HFFc6 (cell line): ENCODE measurements at places on chromosomes 3 and 15. TPM values are rescaled to one million over a fixed set of nuclear protein-coding genes. Genes with fewer than 3 reads are reported as not detected.

DNA sequence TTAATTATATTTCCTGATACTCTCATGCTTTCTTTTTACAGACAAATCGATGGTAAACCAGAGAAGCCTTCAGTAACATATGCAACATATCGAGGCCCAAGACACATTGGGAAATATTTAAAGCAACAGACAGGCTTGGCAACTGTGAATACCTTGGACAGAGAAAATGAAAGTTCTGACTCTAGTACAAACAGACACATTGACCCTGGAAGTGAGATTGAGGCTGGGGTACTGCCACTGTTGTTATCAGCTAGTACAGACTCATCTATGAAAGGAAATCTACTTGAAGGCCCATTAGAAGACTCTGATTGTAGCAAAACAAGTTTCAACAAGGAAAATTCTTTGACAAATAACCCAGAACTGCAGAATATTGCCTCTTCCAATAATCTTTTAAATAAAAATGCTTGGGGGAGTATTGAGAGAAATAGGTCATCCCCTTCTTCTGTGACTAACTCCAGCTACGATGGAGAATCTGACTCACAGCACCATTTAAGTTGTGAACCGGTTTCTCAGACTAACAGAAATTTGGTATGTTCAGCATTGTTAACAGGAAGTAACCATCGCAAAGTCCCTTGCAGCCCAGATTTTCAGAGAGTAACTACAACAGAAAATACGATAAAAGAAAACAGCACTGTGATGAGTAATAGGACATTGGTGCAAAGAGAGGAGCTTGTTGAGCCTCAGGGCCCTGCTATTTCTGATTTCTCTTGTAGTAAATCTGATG, 50.2 kb downstream of the CRYBG3 start:
- peak overlapping the region; percentile 71 for H3K4me3 ChIP-seq
- peaks cover 15% of the 10 kb centered on the region; the same call in 1 of the 2 replicates for H3K36me3 ChIP-seq
- no peaks in the 10 kb centered on the region for H3K27me3 ChIP-seq

DNA sequence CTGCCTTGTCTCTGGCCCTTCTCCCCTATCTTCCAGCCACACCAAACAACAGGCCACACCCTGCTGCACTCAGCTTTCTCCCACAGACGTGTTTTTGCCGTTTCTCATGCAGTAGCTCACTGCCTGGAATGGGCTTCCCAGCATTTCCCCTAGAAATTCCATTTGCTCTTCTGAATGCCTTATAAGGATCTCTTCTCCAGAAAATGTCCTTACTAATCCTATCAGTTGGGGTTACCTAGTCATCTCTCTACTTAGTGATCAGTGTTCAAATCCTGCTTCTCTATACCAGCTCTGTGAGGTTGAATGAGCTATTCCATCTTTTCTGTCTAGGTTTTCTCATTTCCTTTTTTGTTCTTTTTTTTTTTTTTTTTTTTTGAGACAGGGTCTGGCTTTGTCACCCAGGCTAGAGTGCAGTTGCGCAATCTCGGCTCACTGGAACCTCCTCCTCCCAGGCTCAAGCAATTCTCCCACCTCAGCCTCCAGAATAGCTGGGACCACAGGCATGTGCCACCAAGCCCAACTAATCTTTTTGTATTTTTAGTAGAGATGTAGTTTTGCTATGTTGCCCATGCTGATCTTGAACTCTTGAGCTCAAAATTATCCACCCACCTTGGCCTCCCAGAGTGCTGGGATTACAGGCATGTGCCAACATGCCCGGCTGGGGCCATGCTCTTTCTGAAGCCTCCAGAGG, 98.2 kb upstream of the CHD2 start:
- H3K27me3 ChIP-seq, result peaks cover 2% of the 10 kb centered on the region
- peaks cover 53% of the 10 kb centered on the region for H3K4me1 ChIP-seq
- H3K36me3 ChIP-seq, result peaks cover 8% of the 10 kb centered on the region; the same call in 1 of the 2 replicates
- peak overlapping the region; percentile 98 for H3K27ac ChIP-seq
- H3K4me3 ChIP-seq, result peak overlapping the region; percentile 73
- peak; percentile 95 for DNase-seq

DNA sequence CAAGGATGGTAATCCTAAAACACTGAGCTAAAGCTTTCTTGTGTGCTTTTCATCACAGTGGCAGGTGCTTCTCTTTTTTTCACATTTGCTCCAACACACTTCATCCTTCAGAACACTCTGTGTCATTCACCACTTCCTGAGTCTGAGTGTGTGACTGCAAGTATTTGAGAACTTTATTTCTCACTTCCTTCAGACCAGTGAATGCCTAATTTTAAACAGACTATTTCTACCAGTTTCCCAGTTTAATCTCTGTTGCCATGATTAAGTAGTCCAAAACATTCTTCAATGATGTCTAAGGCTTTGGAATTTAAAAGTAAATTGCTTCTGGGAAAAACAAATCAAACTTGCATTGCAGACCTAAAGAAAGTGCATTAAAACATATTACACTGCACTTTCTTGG, 541.2 kb downstream of the RBMS3 start:
- H3K27ac ChIP-seq, result peak overlapping the region; percentile 72
- no peak overlapping the region for H3K4me3 ChIP-seq
- DNase-seq, result peak; percentile 78
- H3K36me3 ChIP-seq, result peaks cover 4% of the 10 kb centered on the region; the same call in 1 of the 2 replicates
- H3K27me3 ChIP-seq, result no peaks in the 10 kb centered on the region
- peaks cover 27% of the 10 kb centered on the region for H3K4me1 ChIP-seq

- H3K27ac ChIP-seq, result peak overlapping the region; percentile 98
- H3K36me3 ChIP-seq, result peaks cover 35% of the 10 kb centered on the region
- peak overlapping the region; percentile 90 for H3K4me3 ChIP-seq
- no peaks in the 10 kb centered on the region for H3K27me3 ChIP-seq
Observed at GRCh38 chr3:100402256-100402655, 917 bp downstream of the LNP1 start.

- peaks cover 7% of the 10 kb centered on the region for H3K4me1 ChIP-seq
- H3K36me3 ChIP-seq, result peaks cover 45% of the 10 kb centered on the region
- H3K27me3 ChIP-seq, result no peaks in the 10 kb centered on the region
- no peak overlapping the region for H3K4me3 ChIP-seq
Observed at GRCh38 chr3:113658107-113658506, 38.3 kb downstream of the USF3 start.

GRCh38 chr3:69776920-69777581, 37.8 kb downstream of the MITF start:
- peaks cover 2% of the 10 kb centered on the region for H3K27me3 ChIP-seq
- peaks cover 79% of the 10 kb centered on the region for H3K4me1 ChIP-seq
- H3K27ac ChIP-seq, result peak overlapping the region; percentile 17; the same call in 1 of the 2 replicates
- peak overlapping the region; percentile 4; the same call in 1 of the 2 replicates for H3K4me3 ChIP-seq

- H3K27ac ChIP-seq, result peak overlapping the region; percentile 72
- peaks cover 47% of the 10 kb centered on the region for H3K4me1 ChIP-seq
- peak; percentile 64 for DNase-seq
- H3K36me3 ChIP-seq, result peaks cover 43% of the 10 kb centered on the region
- H3K4me3 ChIP-seq, result no peak overlapping the region; the same call in 1 of the 2 replicates
Observed at GRCh38 chr3:16349986-16350596, 85.1 kb downstream of the OXNAD1 start.

- peaks cover 18% of the 10 kb centered on the region for H3K4me1 ChIP-seq
- peaks cover 2% of the 10 kb centered on the region; the same call in 1 of the 2 replicates for H3K27me3 ChIP-seq
- peak; percentile 74 for DNase-seq
- H3K36me3 ChIP-seq, result no peaks in the 10 kb centered on the region; the same call in 1 of the 2 replicates
- no peak overlapping the region for H3K27ac ChIP-seq
Observed at GRCh38 chr3:122668930-122669730, 11.5 kb upstream of the PARP14 start.

SMARCC1 gene
- total RNA-seq, result 55.8 to 65.8 TPM (median 65.4 TPM) in 3 replicates

ANKRD63 gene
- total RNA-seq, result not detected in 3 replicates

EIF2B5 gene
- total RNA-seq, result 25.7 to 32.0 TPM (median 30.8 TPM) in 3 replicates

NTRK3 gene
- 0.05 TPM in 1 of 3 replicates, not detected in the others for total RNA-seq

MYO5A gene
- 51.4 to 54.5 TPM (median 53.4 TPM) in 3 replicates for total RNA-seq
